A673 (cell line): ENCODE measurements at places on chromosomes 2 and 18.

DNA sequence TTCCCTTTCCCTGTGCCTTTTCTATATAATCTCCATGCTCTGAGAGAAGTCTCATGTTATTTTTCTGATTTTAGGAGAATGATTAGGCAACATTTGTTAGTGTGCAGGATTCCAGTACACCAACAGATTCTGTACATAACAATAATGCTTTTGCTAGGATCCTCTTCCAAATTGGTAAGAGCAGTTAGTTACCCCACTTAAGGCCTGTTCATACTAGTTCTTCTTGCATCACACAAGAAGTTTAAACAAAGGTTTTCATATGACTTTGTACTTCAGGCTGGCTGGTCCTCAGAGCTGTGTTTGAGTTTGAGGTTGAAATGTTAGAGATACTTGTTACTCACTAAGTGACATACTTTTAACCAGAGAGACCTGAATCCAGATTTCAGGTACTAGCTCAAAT, 686.9 kb upstream of the NRXN1 start:
- DNase-seq, result no peak

DNA sequence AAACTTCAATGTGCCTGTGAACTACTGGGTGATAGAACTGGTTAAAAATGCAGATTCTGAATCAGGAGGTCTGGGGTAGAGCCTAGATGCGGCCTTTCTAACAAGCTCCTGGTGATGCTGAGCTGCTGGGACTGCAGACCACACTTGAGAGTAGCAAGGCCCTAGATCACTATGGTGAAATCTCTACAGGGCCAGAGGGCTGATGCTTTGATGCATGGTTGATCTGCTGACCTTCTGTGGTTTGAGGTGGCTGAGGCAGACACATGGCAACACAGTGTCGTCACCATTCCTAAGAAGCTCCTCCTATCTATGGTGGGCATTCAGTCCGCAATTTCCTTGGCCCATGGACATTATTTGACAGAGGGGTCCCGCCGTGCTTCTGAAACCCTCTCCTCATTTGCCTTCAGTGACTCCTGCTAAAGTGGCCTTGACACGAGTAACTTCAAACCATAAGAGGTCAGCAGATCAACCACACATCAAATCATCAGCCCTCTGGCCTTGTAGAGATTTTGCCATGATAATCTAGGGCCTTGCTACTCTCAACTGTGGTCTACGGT, 19.8 kb downstream of the CCDC68 start:
- no peak for DNase-seq

GRCh38 chr2:219362524-219363164, 25.1 kb downstream of the DNPEP start:
- peak; percentile 76 for DNase-seq

GRCh38 chr2:25378731-25379490, 37.2 kb upstream of the DNMT3A start:
- DNase-seq, result no peak

DNA sequence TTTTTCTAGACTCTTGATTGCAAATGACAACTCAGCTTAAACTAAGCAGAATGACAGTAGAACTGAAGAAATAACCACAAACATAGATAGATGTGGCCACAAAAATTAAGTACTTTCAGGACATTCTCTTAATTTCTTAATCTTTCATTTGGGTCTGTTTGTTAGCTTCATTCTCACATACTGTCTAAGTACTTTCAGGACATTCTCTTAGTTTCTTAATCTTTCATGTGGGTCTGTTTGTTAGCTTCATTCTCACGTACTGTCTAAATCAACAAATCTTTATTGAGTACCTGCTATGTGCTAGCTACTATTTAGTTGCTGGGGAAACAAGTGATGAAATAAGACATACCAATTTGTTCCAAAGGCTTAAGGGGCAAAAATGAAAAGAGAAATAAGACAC, 35.1 kb downstream of the FAM117B start:
- DNase-seq, result no peak
